Fibroblast of upper back skin (primary cell): ENCODE measurements at places on chromosomes 7 and 10.

DNA sequence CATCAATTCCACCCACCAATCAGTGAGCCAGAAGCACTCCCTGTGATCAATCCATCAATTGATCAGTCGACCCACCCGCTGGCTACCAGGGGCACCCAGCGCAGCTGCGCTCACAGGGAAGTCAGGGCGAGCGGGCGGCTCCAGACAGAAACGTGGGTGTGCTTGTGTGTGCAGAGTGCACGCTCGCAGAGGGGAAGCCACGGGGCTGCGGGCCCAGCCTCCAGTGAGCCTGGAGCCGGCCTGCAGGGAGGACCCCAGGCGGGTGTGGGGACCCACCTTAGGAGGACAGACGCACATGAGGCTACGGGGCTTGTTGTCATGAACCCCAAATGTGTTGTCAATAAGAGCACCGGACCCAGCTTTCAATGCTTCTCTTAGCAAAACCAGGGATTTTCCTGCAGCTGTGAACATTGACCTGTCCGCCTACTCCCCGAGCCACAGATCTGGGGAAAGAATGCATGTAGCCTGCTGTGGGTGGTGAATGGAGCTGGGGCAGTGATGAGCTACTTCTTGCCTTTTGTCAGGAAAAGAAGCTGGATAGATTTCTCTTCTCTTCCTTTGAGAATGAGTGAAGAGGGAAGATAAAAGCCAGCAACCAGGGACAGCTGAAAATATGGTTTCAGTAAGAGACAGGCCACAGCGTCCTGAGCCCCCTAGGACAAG lies 497.8 kb downstream of the DNAJB6 start:
- DNase-seq, result no peak

DNA sequence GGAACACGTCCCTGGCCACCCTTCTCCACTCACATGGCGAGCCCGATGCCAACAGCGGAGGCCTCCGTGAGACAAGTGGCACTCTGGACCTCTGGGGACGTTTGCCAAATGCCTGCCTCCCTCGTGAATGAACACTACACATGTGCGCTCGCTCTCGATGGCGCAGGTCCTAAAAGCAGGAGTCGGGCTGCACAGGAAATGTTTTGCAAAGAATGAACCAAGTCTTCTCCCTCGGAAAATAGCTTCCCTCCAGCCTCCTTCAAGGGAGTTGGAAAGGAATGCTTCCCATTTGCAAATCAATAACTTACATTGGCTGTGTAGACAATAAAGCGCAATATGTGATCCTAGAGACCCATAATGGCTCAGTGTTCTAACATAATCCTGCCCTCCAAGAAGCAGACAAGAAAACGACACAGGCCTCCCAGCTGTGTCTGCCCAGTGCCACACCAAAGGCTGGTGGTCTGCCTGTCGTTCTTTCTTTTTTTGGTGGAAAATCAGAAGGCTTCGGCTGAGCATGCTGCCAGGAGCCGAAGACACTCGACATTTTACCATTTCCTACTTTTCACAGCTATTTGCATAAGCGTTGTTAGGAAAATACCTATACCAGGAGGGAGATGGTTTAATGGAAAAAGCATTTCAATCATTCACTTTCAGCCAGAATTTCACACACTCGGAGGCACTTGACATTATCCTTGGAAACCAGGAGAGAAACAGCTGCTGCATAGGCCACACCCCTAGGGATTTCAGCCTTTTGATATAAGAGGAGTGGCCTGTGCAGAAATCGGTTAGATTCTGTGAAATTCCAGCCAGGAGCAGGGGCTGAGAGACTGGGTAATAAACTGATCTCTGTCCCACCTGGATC lies 38.4 kb downstream of the ATXN7L1 start:
- DNase-seq, result peak; percentile 16

DNA sequence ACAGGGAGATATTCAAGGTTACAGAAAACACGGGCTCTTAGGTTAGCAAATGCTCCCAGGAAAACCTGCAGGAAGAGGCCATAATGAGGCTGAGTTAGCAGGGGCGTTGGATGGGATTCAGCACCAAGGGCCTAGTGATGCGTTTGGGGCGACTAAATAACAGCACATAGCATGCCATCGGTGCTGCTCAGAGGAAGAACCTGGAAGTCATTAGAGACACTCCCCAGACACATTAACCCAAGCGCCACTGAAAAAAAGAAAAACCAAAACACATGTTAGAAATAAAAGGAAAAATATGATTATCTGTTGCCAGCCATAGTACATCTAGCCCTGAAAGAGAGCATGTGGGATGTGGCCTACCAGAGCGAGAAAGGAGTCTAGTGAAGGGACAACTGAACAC lies 28.8 kb upstream of the OPALIN start:
- peak; percentile 86 for DNase-seq

- DNase-seq, result peak; percentile 22
These were observed 2.5 kb downstream of the LRCH4 start for GRCh38 chr7:100583132-100584053.

GRCh38 chr10:1424648-1425047 lies 312.7 kb downstream of the ADARB2 start:
- DNase-seq, result no peak

DNA sequence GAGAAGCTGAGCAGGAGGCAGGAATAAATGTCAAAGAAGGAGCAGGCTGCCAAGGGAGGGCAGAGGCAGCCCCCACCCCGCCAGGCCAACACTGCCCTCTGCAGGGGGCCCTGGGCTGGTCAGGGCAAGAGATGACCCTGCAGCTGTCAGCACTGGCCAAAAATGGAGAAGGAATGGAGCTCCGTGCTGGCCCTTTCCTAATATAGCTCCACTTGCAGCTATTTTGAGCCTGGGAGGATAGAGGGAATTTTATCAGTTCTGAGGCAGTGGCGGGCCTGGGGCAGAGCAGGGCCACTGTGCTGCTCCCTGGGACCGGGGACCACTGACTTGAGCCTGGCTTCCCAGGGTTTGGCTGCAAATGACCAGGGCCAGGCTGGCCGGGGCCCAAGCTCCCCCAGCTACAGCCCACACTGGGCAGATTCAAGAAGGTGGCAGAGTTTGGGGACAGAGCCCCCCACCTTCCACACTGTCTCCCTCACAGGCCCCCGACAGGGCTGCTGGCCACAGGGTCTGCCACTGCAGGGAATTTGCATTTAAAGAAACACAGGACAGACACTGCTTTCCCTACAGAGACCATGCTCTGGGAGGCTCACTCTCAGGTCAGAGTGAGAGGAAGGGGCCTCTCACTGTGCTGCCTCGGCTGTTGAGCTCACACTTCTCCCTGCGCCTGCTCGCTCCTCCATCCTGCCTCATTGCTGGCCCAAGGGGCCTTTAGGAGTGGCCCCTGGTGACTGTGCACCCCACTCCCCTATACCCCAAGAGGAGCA lies 16.2 kb downstream of the LDB3 start:
- peak; percentile 26 for DNase-seq

DNA sequence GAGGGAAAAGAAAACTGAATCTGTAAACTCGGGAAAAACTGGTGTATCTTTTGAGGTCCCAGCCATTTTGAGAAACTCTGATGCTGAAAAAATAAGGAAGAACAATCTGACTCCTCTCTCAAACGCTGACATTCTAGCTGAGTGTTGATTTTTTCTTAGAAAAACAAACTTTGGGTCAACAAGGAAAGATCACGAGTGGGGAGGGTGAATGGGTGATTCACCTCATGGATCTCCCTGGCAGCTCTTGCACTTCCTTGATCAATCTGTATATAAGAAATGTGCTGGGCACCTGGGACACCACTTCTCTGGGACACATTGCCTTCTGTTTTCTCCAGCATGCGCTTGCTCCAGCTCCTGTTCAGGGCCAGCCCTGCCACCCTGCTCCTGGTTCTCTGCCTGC lies at the start of gene PIP:
Gene PIP (plus strand): TSS at position 297 of the 400 bp plus-strand sequence. CDS start 40 bp downstream, at position 337.
- DNase-seq, result no peak

GRCh38 chr10:64977915-64978314 lies 1456.7 kb downstream of the REEP3 start:
- no peak for DNase-seq

DNA sequence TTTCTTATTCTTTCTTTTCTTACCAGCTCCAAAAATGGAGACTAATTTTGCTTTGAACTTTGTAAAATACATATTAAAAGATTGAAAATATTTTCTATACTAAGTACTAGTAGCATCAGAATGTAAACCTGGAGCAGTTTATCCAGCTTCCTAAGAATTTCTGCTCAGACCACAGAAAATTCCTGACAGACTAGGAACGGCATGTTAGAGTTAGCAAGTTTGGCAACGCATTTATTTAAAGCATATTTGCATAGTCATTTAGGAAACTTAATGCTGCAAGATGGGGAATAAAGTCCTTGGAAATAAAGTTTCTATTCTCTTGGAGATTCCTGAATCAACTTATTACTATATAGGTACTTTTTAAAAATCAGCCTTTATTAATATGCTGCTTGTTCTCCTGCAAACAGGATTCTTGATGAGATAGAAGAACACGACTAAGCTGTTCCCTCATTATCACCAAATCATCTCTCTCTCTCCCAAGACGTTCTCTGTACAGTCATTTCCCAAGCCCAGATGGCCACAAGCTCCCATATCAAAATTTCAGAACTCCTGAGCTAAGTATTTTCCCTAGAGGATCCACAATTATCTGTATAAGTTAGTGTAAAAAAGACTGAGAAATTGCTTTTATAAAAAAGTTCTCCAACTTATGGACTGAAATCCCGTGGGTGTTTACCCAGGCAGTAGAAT lies 305.8 kb upstream of the NEBL start:
- peak; percentile 49 for DNase-seq
